ENCODE measurements at places on chromosomes 11 and 22.
A peak's percentile ranks its signal among the peaks of the same experiment; 100 is the strongest.

DNA sequence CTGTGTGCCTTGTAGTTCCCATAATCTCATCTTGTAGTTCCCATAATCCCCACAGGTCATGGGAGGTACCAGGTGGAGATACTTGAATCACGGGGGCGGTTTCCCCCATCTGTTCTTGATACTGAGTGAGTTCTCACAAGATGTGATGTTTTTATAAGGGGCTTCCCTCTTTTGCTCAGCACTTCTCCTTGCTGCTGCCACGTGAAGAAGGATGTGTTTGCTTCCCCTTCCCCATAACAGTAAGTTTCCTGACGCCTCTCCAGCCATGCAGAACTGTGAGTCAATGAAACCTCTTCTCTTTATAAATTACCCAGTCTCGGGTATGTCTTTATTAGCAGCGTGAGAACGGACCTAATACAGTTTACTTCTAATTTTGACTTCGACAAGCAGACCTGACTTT is 14.0 kb upstream of the SMIM38 start:
- no peak for DNase-seq

GRCh38 chr11:90698238-90698637 is 475.4 kb upstream of the CHORDC1 start:
- no peak for DNase-seq

DNA sequence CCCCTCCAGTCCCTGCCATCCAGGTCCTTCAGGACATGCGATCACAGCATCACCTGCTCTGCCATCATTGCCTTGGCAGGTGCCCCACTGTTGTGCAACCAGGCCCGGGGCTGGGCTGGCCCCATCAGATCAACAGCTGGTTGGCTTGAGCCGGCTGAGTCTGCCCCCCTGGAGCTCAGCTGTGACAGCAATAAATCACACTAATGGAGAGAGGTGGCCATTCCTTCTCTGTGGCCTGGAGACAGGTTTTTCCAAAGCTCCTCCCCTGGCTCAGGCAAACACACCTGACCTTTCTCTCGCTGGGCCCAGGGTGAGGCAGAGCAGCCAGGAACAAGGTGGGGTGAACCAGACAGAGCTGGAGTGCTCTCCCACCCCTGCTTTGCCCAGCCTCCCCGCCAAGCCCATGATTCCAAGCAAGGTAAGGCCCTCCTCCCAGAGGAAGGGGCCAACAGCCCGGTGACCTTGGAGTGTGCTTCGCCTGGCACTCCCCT is 8.9 kb upstream of the FXYD2 start:
- no peak for DNase-seq

DNA sequence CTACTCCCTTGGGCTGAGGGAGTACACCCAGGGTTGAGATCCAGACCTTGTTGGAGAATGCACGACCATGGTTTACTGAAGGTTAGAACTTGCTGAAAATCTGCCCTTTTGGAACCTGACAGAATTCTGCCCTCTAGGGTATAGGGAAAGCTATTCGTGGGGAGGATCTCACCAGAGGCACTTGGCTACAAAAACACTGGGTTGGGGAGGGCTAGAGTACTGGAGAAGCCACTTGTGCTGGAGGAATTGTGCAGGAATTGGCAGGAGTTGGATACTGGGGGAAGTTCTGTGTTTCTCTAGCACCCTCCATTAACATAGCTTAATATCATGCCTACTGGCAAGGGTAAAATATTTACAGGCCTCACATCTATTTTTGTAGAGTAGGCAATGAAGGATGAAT is 55.8 kb downstream of the PPME1 start:
- DNase-seq: no peak

- no peak for DNase-seq
Observed at GRCh38 chr22:22696104-22696503, 51.7 kb downstream of the GGTLC2 start.

DNA sequence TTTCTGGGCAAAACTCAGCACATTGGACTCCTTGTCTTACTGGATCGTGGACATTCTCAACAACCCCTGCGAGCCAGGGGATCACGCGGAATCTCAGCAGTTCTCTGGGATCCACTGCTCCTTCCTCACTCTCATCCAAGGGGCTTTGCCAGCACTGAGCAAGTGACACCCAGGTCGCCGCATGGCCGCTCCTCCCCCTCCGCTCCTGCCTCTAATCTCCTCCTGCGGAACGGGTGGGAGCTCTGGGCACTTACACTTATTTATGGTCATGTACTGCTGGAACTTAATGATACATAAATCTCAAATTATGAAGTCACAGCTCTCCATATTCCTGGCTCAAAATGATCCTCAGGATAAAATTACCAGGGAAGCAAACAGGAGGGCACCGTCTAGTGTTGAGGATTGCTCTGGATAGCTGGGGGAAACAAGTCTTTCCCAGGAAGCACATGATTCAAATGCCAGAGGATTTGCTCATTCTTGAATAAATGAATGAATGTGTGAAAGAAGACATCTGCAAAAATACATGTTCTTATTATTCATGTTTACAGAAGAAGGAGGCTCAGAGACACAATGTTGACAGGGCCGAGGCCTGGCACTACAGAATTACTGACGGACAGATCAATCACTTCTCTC is 1077.3 kb downstream of the TBC1D22A start:
- no peak for DNase-seq

DNA sequence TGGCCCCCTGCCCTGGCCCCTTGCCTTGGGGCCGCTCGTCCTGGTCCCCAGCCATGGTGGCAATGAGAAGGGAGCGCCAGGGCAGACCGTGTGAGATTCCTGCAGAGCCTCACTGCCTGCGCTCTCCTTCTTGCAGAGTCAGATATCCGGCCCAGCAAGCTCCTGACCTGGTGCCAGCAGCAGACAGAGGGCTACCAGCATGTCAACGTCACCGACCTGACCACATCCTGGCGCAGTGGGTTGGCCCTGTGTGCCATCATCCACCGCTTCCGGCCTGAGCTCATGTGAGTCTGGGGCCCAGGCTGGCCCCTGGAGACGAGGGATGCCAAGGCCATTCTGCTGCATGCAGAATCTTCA is 114.1 kb downstream of the MICAL2 start:
- DNase-seq: peak; percentile 97

DNA sequence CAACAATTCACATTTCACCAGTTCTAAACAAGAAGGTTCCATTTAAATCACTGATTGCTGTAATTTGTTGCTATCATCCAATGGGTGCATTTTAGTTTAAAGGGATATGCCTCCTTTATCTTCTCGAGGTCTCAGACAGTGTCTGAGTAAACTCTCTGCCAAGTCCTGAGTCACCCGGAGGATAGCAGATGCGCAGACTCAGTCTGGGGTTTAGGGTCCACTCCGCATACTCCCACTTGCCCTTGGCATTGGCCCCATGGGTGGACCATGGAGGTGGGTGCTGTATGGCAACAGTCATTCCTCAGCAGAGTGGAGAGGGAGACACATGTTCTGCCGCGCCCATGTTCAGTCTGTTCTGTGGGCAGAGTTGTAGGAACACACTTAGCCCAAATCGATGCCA is 65.4 kb upstream of the CRTAM start:
- no peak for DNase-seq

DNA sequence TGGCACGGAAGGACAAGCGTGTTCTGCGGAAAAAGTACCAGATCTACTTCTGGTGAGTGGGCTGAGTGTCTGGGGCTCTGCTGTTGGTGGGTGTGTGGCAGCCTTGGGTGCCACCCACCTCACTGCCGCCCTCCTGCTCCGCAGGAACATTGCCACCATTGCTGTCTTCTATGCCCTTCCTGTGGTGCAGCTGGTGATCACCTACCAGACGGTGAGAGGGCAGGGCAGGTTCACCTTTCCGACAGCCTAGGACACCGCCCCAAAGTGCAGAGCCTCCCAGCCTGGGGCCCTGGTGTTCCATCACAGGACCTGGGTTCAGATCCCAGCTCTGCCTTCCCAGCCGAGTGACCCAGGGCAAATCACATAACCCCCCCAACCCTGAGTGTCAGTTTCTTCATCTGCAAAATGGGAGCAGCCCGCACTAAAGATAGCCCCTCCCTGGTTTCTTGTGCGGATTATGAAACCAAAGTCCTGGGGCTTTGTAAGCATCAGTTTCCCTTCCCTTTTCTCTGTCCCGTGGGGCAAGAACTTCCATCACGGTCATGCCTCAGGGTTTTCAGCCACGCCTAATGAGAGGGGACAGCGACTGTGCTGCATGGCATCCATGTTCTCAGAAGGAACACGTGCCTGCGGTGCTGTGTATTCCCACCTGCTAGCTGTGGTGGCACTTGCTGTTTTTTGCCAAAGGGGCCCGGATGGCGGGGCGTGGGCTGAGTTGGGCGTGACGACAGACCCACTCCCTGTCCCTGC is 9.8 kb upstream of the TAGLN start:
- no peak for DNase-seq

GRCh38 chr22:45328822-45329529 is 19.2 kb downstream of the FAM118A start:
- no peak for DNase-seq
